ENCODE measurements at places on chromosomes 6 and 20.

GRCh38 chr6:137121401-137121997 lies 51.9 kb downstream of the IL22RA2 start:
- DNase-seq: no peak

DNA sequence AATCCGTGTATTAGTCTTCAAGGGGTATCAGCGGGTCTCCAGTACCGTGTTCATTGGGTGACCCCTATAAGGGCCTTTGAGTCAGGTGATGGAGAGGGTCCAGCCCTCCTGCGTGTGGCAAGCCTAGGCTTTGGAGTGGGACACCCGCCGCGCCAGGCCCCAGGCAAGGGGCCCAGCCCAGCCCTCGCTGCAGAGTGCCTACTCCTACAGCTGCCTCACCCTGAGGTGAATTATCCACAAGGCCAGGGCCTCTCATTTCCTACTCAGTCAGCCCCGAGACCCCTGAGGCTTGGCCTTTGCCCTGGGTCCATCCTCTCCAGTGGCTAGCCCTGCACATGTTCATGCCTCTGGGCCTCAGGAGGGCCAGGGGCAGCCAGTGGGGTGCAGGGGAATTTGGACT lies 45.1 kb downstream of the TMEM242 start:
- DNase-seq: no peak

DNA sequence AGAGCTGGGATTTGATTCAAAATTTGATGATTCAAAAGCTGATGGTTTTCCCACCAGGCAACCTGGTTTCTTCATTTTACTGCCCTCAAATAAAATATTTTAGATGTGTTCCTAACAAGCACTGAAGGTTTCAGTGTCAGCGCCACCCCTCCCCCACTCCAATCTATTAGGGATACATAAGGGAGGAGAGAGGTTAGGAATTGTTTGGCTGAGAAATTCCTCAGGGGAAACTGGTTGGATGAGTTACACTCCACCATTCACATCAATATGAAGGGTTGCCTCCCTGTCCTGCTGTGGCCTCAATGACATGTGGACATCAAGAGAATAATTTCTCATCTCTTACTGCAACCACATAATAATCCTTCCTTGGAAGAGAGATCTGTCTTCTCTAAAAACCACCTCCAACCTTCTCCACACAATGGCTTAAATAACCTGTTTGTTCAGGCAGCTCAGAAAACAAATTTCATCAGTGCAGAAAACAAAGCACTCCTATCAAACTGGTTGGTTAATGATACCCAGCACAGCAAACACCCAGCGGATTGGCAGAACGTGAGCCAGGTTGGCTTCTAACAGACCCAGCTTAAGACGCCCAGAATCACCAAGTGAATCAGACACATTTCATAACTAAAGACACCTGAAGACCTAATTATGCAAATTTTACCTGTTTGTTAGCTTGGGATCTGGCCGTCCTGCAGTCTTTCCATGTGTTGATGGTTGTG lies 136.0 kb upstream of the SGK1 start:
- no peak for DNase-seq

DNA sequence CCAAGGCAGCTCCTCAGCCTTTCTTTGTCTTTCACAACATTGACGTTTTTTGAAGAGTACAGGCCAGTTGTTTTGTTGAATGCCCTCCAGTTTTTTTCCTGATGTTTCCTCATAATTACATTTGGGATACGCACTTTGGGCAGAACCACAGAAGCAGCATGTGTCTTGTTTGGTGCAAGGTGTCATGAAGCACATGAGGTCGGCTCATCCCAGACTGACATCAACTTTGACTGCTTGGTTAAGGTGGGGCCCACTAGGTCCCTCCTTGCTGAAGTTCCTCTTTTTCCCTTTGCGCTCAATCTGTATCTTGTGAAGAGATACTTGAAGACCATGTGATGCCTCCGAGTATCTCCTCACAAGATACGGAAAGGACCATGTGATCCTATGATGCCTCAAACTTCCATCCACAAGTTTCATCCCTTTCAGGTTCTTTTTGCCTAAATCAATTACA lies 10.5 kb downstream of the SNAI1 start:
- no peak for DNase-seq

Data from NCI-H1436 (cell line).